ENCODE measurements at places on chromosomes 3 and 15.

DNA sequence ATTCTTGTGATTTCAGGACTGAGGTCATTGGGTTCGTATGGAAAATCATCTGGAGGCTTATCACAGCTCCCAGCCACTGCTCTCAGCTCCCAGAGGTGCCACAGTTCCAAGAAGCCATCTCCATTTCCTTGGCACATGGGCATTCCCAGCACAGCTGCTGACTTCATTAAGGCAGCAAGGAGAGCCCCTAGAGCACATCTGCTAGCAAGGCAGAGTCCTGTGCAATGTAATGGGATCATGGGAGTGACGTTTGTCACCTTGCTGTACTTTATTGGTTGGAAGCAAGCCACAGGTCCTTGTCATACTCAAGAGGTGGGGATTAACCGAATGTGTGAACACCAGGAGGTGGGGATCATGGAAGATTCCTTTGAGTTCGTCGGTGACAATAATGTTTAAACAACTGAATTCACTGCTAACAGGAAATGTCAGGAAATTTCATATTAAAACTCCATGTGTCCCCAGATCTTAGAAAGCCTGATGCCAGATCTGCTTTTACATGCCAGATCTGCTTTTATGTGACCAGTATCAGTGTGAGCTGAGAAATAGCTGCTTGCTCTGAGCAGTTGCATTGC is 148.8 kb downstream of the GABRG3 start:
- DNase-seq, result no peak

GRCh38 chr15:89794627-89795241 is 18.6 kb downstream of the MESP2 start:
- DNase-seq, result no peak

DNA sequence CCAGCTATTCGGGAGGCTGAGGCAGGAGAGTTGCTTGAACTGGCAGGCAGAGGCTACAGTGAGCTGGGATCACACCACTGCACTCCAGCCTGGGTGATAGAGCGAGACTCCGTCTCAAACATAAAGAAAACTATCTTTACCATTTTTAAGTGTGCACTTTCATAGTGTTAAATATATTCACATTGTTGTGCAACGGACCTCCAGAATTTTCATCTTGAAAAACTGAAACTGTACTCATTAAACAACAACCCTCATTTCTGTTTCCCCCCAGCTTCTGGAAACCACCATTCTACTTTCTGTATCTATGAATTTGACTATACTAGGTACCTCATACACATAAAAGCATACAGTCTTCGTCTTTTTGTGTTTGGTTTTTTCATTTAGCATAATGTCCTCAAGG is 375.1 kb downstream of the SHQ1 start:
- DNase-seq, result no peak

- no peak for DNase-seq
These were observed 135.1 kb downstream of the TMCO5A start for GRCh38 chr15:38069511-38070011.

GRCh38 chr15:52362497-52362896 is 66.9 kb upstream of the MYO5C start:
- no peak for DNase-seq

DNA sequence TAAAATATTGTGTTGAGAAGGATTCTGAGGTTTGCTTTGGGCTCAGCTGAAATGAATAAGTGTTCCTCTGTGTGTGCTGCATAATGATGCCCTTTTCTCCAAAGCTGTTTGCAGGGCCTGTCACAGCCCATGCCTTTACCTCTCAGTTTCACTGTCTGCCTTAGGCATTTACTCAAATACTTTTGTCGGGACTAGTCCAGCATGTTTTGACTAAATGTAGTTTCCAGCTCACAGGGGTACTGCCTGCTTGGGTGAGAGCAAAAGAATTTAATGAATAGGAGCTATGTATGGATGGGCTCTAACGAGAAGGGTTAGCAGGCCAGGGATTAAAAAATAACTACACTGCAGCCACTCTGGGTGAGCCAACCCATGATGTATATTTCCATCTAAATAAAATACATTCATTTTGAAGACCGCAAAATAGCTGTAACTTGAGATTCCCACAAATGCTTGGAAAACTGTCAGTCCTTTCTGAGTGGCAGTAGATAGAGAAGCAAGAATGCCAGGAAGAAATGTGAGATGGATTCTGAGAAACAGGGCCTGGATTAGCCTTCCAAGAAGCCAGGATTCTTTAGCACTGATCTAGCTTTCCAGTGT is 549.2 kb upstream of the TBL1XR1 start:
- DNase-seq, result no peak

DNA sequence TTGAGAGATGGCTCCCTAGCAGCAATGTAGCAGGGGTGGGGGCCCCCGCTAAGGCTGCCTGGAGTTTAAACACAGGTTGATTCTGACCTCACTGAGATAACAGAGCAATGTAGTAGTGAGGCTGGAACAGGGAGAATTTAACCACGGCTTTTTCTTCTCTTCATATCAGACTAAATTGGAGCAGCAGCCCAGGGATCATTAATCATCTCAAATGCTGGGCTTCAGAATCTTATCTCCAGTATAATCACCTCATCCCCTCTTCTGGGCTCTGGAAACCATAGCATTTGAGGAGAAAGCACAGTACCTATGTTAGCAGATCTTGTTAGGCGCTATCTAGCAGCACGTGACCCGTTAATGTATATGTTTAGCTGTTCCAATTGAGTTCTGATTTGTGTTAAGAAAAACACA is 25.4 kb upstream of the DET1 start:
- DNase-seq, result no peak

GRCh38 chr3:30319713-30320112 is 286.7 kb upstream of the TGFBR2 start:
- no peak for DNase-seq

DNA sequence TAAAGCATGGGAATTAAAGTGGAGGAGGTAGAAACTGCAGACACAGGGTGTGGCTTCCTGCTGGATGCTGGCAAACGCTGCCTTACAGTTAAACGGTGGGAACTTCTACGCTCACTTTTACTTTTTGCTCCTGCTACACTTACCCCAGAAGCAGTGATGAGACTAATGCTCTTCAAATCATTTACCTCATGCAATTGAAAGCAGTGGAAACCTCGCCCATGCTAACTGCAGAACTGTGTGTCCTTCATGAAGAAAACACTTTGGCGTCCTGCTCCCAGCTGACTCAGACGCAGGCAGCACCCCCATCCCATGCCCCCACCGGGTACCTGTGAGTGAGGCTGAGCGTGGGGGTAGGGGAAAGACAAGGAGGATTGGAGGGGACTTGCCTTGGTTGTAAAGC is 31.8 kb downstream of the UPK1B start:
- DNase-seq, result no peak

- DNase-seq, result no peak
These were observed 96.1 kb downstream of the IGF2BP2 start for GRCh38 chr3:185728630-185729336.

DNA sequence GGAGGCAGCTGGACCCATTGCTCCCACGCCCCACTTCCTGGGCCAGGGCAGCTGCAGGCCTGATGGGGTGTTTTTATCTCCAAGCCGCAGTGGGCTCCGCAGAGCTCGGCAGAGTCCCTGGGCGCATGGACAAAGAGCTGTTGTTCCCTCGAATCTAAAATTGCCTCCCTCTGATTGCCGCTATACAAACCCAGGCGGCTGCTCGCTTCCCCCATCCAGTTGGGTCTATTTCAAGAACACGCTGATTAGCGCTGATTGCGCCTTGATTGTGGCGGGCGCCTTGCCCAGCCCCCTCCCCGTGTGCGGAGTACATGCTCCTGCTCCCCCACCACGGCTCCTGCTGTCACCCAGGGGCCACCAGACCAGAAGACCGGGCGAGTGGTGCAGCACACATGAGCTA is 43.4 kb upstream of the SLC6A1 start:
- peak; percentile 78 for DNase-seq

DNA sequence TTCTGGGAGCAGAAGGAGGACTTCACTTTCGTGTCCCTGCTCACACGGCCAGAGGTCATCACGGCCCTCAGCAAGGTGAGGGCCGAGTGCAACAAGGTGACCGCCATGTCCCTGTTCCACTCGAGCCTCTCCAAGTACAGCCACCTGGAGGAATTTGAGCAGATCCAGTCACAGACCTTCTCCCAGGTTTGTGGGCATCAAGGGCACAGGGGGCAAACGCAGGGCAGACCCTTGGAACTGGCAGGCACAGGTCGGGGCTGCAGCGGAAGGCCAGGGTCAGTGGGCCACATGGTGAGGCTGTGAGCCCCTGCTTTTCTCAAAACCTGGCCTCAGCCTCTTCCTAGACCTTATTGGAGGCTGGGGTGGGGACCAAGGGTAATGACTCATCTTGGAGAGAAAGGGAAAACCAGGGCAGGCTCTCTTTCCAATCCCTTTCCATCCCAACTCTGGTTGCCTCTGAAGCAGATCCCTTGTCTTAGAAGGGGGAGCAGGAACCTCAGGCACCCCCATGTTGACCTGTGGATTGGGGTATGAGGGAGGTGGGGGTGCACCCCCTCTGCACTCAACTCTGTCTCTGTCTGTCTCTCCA is 29.5 kb downstream of the DNAH1 start:
- no peak for DNase-seq

DNA sequence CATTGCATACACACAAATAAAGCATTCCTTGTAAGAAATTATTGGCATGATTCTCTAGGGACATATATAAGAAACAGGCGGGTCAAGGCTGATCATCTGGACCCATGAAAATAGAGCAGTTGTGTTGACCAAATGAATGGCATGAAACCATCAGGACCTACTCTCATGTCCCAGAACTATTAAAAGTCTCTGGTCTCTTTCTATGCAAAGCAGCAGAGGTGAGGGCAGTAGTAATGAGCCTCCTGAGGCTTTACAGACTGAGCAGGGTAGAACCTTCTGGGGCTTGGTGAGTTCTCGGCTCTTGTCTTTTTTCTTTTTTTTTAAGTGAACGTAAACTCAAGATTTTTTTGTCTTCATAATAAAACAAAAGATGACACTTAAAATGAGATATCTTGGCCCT is 9.3 kb downstream of the GLDN start:
- DNase-seq, result no peak

GRCh38 chr3:183328823-183329222 is 75.8 kb downstream of the B3GNT5 start:
- no peak for DNase-seq

GRCh38 chr15:67828278-67828968 is 3.1 kb downstream of the SKOR1 start:
- no peak for DNase-seq

DNA sequence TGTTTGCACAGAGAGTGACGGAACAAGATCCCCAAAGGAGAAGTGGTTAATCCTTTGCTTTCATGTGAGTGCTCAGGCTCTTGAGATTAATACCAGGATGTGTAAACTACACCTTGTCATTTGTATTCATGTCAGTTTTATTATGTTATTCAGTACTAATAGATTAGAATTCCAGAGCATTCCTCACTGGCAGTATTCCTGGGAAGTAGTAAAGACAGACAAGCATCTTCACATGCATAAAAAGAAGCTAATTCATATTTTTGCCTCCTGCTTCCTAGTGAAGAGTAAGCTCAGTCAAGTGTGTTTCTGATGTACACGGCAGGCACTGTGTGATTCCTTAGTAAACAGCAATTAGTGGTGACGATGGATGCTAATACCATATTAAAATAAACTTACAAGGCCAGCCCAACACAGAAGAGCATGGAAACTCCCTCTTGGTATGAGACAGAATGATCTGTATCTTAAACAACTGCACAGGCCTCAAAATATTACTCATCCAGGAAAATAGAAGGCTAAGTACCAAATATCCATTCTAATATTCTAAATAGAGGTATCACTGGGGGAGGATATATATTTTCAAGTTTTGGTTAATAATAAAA is 336.8 kb upstream of the MCTP2 start:
- DNase-seq, result no peak

DNA sequence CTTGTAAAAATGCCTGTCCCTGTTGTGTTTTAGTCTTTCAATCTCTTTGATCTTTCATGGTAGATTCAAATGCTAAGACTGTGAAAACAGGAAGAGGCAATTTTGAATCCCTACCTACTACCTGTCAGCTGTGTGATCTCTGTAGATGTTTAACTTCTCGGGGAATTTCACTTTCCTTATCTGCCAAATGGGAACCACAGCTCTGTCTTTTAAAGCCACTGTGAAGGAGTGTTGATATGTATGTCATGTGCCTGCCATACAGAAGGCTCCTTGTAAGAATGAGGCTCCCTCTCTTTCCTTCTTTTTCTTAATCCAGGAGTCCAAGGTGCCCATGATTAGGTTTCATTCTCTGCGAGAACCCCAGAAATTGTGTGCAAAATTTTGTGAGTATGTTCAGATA is 139.6 kb upstream of the ADAMTS9 start:
- no peak for DNase-seq

DNA sequence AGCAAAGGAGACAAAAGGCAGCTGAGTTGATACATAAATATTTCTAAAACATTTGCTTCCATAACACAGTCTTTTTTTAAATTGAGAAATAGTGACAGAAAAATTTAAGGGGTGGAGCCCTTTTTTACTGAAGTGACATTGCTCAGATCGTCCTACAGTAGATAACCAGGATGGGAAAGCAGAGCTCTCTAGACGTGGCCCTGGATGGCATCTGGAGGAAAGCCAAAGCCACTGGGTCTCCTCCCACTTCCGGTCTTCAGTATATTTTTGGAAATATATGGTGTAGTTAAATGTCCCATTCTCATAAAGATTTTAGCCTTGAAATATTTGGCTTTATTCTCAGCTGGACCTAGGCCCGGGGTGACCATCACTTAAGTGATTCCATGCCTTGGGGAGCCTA is 326.1 kb downstream of the ZNF621 start:
- no peak for DNase-seq

- DNase-seq, result no peak
These were observed 76.5 kb downstream of the ACAP2 start for GRCh38 chr3:195366200-195366925.

- DNase-seq, result no peak
These were observed 349.4 kb upstream of the TPRG1 start for GRCh38 chr3:188822411-188822810.

DNA sequence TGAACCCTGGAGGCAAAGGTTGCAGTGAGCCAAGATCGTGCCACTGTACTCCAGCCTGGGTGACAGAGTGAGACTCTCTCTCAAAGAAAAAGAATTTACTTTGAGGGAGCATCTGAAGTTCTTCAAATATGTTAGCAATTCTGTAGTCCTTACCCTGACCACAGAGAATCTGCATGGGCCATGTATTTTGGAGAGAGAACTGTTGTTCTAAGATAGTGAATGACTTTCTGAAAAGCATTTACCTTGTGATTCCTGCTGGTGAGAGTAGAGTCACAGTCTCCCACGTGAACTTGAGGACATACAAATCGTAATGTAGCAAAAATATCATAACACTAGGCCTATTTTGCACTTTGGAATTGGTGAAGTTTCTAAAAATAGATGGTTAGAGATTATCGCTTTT is 3.9 kb downstream of the BRK1 start:
- no peak for DNase-seq

- DNase-seq, result no peak
These were observed 304.3 kb downstream of the MAGI1 start for GRCh38 chr3:65734382-65734781.

GRCh38 chr3:27740854-27741253 is 18.7 kb upstream of the EOMES start:
- no peak for DNase-seq

DNA sequence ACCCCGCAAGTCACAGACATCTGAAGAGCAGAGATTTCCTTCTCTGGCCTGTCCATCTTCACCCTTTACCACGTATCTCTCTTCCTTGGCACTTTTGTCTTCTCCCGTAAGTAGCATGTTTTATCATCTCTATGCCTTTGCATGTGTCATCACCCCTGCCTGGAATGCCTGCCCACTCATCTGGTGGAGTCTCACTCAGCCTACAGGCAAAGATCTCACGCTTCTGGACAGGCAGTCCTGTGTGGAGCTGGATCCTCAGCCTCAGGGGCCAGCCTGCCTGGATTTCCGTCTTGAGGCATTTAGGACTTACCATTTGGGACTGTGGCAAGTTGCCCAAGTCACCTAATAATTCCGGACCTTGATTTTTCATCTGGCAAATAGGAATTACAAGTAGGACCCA is 114.3 kb upstream of the CACNA2D3 start:
- DNase-seq, result no peak
